ENCODE measurements at places on chromosomes 7 and 10.

- no peak for DNase-seq
Measured at GRCh38 chr7:52369922-52370321, 665.5 kb upstream of the POM121L12 start.

DNA sequence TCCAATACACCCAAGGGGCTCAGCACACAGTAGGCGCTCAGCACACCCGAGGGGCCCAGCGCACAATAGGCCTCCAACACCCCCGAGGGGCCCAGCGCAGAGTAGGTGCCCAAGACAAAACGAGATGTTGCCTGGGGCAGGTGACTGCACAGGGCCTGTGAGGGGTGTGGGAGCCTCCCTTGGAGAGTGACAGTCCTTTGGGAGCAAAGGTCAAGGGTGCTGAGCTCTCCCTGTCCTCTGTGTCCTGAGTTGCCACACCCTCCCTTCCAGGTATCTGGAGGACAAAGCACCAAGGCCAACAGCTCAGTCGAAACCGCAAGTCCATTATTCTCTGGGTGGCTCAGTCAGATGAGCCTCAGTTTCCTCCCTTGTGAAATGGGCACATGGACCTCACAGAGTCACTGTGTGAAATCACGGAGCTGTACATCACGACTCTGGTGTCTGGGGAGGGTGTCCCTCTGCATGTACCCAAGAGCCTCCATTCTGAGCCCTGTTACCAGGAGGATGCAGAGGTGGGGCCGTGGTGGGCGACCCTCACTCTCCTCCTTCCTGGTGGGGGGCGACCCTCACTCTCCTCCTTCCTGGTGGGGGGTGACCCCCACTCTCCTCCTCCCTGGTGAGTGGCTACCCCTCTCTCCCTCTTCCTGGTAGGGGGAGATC lies 81.3 kb downstream of the FOXL3 start:
- no peak for DNase-seq

- DNase-seq, result no peak
Measured at GRCh38 chr7:11655163-11655562, 176.8 kb downstream of the THSD7A start.

GRCh38 chr7:102942868-102943267 lies 30.1 kb downstream of the LRRC17 start:
- no peak for DNase-seq

DNA sequence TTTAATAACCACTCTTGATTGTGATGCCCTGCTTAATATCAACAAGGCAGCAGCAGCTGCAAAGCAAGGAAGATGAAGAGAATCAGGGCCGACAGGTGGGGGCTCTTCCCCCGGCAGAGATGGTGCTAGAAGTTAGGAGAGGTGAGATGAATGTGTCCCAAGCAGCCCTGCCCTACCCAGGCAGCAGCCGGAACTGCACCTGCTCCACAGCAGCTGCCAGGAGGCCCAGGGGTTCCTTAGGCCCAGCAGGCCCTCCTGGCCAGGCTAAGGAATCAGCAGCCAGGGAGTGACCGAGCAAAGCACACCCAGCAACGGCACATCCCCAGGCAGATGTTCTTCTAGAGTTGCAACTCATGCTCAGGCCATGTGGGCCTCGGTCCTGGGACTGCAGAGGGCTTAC lies 17.9 kb downstream of the AFAP1L2 start:
- DNase-seq, result no peak

GRCh38 chr10:123455861-123456260 lies 210.3 kb upstream of the GPR26 start:
- DNase-seq, result no peak

DNA sequence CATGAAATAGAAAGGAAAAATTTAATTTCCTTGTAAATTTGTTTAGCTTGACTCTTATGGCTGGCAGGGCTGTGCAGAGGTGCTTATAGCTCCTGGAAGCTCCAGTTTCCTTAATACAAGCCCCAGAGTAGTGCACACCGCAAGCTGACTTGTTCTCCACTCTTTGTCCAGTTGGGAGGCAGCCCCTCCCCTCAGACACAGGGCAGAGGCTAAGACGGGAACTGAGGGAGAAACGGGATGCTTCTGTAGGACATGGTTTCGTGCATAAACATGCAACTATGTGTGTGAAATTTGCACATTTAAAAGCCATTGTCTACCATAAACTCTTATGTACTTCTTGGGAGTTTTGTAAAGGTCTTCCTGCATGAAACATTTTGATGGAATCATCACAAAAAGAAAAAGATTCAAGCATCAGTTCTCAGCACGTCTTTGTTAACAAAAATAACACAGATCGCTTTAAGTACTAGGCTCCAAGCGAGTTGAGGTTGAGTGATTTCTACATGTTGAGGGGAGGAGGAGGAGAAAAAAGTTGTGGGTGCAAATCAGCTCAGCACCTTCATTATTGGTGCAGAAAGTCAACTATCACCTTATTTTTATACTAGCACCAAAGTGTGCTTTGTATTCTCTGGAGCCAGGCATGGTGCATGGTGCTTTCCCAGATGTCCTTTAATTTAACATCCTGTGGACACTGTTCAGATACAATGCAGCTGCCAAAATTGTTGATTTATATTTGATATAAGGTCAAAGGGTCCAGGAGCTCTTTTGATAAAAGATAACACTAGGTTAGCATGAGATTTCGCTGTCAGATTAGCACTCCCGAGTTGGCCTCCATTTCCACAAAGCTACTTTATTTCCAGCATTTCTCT lies 124.5 kb downstream of the CHN2 start:
- no peak for DNase-seq

- no peak for DNase-seq
Measured at GRCh38 chr10:57513637-57514036, 754.1 kb downstream of the IPMK start.

- DNase-seq, result no peak
Measured at GRCh38 chr10:29007748-29008610, 280.9 kb upstream of the LYZL1 start.

- DNase-seq, result no peak
Measured at GRCh38 chr10:94645285-94645684, 38.2 kb upstream of the CYP2C18 start.

- no peak for DNase-seq
Measured at GRCh38 chr10:70759781-70760180, 25.4 kb downstream of the TBATA start.

DNA sequence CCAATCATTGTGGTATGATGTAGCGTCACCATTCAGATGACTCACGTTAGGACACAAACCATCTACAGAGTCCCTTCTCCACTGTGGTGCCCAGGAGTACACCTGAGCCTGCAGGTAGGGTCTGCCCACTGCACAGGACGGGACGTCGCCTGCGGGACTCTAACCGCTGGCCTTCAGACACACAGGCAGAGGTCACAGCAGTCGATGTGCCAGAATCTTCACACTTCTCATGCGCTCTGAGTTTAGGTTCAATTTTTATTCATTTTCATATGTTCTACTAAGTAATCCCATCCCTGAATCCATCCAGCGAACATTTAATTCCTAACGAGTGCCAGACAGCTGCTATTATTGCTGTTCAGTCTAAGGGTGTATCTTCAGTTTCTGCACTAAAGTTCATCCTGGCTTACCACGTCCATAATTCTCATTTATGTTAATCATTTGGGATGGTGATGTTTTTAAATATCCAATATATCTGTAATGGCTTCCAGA lies 73.3 kb downstream of the CXCL12 start:
- DNase-seq, result no peak

DNA sequence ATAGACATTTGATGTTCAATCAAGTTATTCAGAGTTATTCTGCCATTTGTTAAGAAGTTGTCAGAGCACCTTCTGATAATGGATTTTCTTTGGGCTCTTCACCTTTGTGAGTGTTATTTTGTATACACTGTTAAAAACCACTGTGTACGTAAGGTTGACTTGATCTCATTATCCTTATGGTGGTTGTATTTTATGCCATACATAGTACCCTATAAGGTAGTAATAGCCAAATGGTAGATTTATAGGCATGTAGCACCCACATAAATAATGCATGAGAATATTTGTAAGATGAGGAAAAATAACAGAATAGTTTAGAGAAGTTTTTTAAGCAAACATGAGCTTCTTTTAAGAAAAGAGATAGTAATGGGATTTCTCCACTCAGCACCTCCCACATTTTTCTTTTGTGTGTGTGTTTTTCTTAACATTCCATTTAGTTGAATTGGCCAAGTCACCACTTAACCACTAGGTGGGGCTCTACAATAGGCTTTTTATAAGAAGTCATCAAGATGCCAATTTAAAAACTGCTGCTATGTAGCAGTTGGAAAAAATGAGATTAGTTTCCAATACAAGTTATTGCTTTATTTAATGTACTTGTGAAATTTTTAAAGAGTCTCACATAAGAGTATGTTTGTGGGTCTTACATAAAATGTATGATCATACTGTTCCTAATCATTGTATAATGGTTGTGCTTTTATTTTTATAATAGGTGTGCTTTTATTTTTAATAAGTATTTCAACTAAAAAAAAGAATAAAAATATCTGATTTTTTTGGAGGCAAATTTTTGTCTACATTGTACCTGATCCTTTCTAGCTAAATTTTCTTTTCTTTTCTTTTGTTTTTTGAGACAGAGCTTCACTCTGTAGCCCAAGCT lies 41.1 kb upstream of the STMP1 start:
- DNase-seq, result peak; percentile 9

DNA sequence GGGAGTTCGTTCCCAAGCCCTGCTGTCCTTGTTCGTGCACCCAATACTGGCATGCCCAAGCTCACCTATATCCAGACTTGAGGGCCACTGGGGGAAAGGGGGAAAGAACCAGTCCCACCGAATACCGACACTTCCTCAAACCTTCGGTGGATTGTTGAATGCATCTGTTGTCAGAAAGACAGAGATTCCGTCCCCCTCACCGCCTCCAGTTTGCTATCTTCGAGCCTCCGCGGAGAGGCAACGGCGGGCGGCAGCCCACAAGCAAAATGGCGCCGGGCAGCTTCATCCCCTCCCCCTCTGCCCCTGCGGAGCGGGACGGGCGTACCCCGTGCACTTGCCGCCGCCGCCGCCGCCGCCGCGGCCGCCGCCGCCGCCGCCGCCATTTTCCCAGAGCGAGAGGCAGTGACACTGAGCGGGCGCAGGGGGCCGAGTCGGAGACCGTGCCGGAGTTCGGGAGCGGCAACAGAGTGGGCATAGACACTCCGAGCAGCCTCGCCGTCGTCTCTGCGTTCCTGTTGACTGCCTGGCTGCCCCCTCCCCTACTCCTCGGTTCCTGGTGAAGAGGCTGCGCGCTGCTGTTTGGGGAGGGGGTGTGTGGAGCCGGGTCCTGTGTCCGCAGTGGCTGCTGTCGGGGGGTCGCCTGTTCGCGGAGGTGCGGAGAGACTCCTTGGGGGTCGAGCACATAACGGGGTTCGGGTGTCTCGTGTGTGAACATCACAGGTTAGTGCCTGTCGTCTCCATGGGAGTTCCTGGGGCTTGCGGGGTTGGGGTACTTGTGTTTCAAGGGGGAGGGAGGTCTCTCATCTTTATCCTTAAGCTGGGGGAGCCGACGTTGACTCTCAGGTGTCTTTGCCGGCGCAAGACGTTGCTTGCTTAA lies at the start of gene KMT2E:
Gene KMT2E, plus strand, starts transcription at position 390 of the 877 bp plus-strand sequence. CDS start 26,748 bp downstream, outside the sequence.
- peak; percentile 92 for DNase-seq

DNA sequence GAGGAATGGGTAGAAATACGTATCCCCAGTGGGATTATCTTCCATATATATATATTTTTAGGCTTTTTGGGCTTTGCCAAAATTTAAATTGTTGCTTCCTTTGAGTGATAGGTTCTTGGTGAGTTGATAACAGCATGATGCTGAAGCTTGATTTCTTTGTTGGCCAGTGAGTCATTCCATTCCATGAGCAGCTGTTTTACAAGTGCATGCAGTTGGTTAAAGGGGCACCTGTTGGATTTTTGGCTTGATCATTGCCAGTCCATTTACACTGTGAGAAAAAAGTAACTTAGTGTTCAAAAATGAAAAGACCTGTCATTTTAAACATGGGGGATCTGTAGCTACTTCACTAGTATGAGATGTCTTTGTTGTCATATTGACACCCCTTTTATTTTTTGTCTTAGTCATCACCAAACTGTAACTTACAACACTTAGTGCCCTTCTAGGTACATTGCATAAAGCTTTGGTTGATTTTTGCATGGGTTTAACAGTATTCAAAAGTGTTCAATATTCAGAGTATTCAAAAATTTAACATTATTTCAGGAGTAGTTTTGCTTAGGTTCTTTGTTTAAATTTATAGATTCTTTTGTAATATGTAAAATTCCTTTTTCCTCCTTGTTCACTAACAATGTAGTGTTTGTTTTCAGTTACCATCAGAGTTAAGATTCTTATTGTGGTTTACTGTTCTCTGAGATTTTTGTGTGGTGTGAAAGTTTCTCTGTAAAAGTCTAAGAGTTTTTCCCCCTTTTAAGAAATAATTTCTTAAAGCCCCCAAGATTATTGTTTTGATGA lies 8.8 kb downstream of the AKAP9 start:
- no peak for DNase-seq

DNA sequence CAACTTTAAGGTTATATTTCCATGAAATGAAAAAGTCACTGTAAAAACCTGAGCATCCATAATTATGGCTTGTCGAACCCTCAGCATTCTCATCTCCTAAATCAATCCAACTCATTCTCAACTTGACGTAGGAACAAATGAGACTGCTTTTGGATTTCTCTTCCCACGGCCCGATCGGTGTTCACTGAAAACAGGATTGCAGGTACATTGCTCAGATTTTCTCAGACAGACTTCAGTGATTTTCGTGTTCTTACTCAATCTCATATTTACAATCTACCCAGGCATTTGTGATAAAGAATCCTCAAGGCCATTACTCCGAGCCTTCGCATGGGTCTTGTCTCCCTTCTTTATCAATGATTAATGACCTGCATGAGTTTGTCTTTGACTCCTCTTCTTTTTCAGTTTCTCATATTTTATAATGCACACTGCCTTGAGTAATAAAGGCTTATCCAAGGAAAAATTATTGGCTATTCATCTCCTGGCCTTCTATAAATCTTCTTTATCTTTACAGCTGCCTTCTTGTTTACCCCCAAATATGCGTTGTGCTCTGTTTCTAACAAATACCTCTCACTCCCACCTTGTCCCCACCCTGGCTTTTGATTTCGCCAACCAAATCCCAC lies 90.4 kb upstream of the MYO3A start:
- no peak for DNase-seq

DNA sequence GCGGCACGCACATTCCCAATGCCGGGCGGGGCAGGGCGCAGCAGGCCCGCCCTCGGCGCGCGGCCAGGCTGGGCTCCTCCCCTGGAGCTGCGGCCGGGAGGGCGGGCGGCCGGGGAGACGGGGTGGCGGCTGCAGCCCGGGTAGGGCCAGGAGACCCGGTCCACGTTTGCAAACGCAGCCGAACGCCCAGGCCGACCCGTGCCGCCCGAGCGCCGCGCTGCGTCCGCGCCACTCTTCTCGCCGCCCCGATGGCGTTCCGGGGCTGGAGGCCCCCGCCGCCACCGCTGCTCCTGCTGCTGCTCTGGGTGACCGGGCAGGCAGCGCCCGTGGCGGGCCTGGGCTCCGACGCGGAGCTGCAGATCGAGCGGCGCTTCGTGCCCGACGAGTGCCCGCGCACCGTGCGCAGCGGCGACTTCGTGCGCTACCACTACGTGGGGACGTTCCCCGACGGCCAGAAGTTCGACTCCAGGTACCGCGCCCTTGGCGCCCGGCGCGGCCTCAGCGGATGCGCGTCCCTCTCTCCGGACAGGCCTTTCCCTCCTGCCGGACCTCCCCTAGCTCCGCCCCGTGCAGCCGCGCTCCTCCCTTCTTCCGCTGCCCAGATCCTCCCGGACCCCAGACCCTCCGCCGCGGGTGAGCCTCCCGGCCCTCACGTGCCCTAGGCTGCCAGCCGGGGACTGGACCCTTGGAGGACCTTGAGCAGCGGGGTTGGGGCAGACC lies at the start of gene FKBP9:
Gene FKBP9, plus strand, starts transcription at position 115 of the 720 bp plus-strand sequence. Its CDS starts 134 bp downstream, at position 249.
- peak; percentile 21 for DNase-seq
